ENCODE measurements at places on chromosomes 16 and 17. TPM values are rescaled to one million over a fixed set of nuclear protein-coding genes. Genes with fewer than 3 reads are reported as not detected.

DNA sequence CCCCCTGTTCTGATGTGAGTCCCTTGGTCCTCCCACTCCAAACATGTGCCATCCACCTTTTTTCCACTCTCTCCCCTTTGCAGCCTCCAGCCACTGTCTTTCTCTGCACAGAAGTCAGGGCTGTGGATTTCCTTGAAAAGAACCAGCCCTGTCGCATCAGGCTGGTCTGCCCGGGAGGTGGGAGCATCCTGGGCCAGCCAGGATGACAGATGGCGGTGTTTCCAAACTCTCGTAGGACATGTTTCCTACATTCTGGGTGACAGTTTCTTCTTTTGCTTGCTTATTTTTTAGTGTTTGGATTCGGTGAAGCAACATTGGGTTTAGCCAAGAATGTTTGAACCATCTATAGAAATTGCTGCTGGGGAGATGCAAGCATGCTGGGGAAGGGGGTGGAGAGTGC, 100.8 kb downstream of the CCDC182 start:
- no peak for DNase-seq

The KRT39 gene
- total RNA-seq: not detected

DNA sequence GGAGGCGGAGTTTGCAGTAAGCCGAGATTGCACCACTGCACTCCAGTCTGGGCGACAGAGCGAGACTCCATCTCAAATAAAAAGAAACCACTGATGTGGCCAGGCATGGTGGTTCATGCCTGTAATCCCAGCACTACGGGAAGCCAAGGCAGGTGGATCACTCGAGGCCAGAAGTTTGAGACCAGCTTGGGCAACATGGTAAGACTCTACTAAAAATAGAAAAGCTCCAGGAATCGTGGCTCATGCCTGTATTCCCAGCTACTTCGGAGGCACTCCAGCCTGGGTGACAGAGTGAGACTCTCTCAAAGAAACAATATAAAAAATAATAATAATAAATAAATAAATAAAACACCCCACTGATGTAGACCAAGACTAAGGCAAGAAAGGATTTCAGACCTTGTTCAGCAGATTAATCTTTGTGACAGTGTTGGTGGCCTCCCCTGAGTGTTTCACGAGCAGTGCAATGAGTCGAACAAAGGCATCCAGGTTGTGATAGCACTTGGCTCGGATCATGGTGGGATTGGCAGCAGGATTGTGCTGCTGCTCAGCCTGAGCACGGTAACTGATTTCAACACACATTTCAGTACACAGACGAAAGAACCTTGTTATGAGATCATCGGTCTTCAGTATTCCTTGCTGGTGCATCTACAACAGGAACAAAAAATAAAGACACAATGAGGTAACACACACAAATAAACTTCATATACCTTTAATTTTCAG, 18.6 kb downstream of the SETD6 start:
- DNase-seq: no peak

DNA sequence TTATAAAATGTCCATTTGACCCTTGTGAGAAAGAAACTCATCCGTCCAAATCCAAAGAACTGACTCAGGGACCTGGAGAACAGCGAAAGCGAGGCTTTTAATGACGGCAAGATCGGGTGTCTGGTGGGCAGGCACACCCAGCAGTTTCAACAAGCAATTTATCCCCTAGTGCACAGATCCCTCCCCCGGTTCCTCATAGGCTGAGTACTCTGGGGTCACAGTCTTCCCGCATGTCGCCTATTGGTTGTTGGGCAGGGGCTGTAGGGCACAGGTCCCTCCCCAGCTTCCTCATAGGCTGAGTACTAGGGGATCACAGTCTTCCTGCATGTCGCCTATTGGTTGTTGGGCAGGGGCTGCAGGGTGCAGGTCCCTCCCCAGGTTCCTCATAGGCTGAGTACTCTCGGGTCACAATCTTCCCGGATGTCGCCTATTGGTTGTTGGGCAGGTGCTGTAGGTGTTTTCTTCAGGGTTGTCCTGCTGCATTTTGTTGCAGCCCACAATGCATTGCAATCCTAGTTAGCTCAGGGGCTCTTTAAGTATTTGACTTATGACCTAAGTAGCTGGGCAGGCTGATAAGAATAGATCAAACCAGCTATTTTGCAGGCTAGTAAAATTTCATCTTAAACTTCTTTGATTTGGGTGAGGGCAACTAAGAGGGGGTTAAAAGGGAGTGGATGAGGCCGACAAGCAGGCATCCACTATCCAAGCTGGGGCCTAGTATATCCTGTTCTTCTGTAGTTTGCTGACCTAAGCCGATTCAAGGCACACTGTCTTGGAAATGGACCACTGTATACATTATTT, 3.6 kb upstream of the UTS2R start:
- no peak for DNase-seq
